Activated CD8-positive, alpha-beta memory T cell treated with anti-CD3 and anti-CD28 coated beads, Interleukin-2, amount 10 ng/mL, durations not matched to agents 7 days and 5 days (primary cell): ENCODE measurements at places on chromosomes 7 and 10. TPM values are rescaled to one million over a fixed set of nuclear protein-coding genes. Genes with fewer than 3 reads are reported as not detected.
A peak's percentile ranks its signal among the peaks of the same experiment; 100 is the strongest.

The ANKRD61 gene
- total RNA-seq, result 0.38 TPM

The WIPF3 gene
- total RNA-seq, result not detected

The ST8SIA6 gene
- total RNA-seq, result not detected

DNA sequence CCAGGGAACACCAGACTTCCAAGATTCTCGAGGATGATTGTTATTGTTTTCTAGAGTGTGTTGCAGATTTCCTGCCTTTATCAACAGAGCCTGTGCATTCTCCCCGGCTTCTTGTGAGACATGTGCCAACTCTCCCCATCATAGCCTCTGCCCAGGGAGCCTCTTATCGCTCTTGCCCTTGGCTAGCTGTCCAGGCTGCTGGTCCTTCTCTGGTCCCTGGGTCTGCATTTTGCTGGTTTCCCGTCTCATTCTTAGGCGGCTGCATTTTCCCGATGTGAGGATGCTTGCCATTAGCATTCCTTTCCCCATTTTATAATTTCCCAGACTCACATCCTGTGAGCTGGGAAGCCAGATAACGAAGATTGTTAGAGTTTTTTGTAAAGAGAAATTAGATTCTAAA, 15.2 kb downstream of the SLC13A4 start:
- no peak for DNase-seq

DNA sequence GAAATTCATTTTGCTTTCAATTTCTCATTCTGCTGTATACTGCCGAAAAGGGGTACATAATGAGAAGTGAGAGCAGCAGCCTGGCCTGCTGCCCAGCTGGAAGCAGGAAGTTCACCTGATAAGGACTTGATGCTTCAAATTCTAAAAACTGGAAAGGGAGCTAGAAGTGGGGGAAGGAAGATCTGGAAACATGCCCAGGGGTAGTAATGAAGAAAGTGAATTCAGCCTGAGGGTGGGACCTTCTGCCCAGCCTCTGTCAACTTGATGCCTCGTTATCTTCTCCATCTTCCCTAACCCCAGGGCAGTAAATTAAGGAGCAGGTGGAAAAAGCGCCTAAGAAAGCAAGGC, 69.4 kb downstream of the ARMH3 start:
- no peak for DNase-seq

- DNase-seq, result no peak
These were observed 2.3 kb downstream of the GSDME start for GRCh38 chr7:24754906-24755506.

- peak; percentile 91 for DNase-seq
These were observed 428 bp upstream of the MCMBP start for GRCh38 chr10:119872860-119873681.

- no peak for DNase-seq
These were observed 200.6 kb downstream of the PTEN start for GRCh38 chr10:88063861-88064557.

DNA sequence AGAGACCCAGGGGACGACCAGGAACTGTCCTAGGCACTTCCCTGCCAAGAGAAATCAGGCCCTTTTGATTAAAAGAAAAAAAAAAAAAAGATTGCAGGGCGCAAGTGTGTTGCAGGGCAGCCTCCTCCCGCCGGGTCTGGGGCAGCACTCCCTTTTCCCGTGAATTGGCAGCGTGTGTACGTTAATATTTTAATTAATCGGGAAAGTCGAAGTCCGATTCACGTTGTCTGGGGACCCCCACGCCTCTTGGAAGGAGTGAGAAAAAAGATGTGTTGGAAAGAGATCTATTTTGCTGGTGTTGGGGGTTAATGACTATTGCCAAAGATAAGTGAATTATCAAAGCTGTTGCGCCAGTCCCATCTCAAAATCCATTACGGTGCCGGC, 1.3 kb upstream of the EBF3 start:
- peak; percentile 22 for DNase-seq

DNA sequence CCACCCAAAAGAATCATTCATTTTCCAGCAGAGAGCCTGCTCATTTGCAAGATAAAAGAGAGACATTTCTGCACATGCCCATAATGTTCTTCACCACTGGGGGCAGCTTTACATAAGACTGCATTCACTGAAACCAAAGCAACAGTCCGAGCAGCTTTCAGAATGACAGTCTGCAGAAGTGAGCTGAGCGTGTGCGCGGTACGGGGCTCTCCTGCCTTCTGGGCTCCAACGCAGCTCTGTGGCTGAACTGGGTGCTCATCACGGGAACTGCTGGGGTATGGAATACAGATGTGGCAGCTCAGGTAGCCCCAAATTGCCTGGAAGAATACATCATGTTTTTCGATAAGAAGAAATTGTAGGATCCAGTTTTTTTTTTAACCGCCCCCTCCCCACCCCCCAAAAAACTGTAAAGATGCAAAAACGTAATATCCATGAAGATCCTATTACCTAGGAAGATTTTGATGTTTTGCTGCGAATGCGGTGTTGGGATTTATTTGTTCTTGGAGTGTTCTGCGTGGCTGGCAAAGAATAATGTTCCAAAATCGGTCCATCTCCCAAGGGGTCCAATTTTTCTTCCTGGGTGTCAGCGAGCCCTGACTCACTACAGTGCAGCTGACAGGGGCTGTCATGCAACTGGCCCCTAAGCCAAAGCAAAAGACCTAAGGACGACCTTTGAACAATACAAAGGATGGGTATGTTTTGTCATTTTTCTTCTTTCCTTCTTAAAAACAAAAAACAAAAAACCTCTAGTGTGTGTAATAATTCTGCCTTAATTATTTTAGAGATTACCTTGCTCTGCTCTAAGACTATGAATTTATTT, at the start of gene LRRTM3:
Gene LRRTM3 (plus strand): TSS at position 141 of the 820 bp plus-strand sequence.
- peak; percentile 44 for DNase-seq

DNA sequence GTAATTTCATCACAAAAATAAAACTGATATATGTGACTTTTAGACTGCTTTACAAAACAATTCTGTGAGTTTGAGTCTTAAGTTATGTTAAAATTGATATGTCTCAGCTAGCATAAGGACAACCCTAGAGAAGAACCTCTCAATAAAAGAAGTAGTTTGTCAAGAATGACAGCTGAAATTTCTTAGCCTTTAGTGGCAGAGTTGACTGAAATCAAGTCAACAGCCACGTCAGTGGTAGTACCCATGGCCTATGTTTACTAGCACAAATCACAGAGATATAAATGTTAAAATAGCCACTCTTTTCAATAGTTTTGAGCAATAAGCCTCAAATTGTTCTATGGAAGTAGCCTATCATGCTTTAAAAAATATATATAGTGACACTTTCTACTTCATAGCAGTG, 138.9 kb upstream of the FERD3L start:
- DNase-seq, result no peak

GRCh38 chr7:115674467-115675024, 356.0 kb downstream of the TFEC start:
- no peak for DNase-seq

GRCh38 chr10:106338486-106338885, 826.0 kb downstream of the SORCS1 start:
- DNase-seq, result no peak

DNA sequence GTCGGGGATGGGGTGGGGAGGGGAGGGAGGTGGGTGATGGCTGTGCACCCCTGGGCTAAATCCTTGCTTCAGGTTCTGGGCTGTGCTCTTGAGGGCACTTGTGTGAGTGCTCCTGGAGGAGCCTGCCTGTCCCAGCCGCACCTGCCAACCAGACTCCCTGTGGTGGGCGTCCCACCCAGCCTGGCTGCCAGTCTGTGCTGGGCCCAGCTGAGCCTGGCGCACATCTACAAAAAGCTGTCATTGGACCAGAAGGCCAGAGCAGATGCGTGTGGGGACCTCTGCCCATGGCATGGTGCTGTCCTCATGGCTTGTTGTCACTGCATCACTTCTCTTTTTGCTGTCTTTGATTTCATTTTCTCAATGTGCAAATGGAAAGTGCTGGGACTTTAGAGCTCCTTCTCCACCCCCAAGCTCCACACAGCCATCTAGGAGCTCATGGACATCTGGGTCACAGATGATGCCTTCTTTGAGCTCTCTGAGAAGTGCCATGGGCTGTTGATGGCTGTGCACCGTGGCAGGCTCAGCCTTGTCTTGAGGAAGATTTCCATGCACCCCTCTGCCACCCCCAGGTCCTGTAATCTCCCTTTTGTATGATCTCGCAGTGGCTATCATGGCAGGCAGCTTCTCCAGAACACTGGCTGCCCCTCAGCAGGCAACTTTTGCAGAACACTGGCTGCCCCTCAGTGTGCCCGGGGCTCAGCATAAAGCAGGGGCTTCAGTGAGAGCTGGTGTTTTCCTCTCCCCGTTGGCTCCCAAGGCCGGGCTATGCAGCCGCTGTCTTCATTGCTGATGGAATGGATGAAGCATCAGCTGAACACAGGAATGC, 83.9 kb downstream of the ADCY1 start:
- DNase-seq, result peak; percentile 25

- DNase-seq, result no peak
These were observed 294.7 kb downstream of the ARL4A start for GRCh38 chr7:12982178-12982577.

DNA sequence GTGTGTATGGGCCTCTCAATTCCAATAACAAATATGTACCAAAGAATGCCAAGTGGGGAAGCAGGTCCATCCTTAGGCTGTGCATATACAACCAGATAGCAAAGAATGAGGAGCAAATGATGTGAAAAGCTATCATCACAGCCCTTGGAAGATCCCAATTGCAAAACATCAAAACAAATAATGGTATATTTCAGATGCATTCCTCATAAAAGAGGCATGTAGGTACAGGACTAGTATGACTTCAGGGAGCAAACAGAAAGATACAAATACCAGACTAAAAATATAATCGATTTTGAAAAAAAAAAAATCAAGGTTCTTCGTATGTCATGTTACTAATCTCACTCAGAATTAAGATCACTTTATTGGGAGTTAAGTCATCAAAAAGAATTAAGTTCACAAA, 18.5 kb upstream of the SPOCK2 start:
- no peak for DNase-seq
